ENCODE measurements at places on chromosomes 5 and 9.

DNA sequence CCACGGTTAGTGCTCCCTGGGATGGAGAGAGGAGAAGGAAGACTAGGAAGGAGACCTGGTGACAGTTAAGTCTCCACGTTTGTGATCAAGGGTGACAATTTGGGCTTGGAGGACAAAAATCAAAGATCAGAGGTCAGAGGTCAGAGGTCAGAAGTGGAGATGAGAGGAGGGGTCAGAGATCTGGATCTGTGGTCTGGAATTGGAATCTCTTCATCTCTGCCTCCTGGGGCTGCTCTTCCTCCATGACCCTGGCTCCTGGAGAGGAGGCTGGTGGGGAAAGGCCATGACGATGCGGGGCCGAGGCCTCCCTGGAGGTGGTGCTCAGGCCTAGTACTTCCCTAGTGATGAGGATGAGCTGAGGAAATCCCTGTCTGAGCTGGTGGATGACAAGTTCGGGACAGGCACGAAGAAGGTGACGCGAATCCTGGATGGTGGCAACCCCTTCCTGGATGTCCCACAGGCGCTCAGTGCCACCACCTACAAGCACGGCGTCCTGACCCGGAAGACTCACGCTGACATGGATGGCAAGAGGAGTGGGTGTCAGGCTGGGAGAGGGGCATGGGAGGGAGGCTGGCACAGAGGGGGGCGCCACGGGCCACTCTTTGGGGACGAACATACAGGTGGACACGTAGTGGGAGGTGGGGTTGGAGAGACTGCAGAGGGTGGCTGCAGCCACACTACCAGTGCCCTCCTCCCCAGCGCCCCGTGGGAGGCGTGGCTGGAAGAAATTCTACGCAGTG is 41.0 kb downstream of the PSD2 start:
- no peak for DNase-seq

GRCh38 chr9:131635285-131635684 is 90.0 kb downstream of the PRRT1B start:
- peak; percentile 94 for DNase-seq

GRCh38 chr5:84287951-84288350 is 96.7 kb downstream of the EDIL3 start:
- no peak for DNase-seq

DNA sequence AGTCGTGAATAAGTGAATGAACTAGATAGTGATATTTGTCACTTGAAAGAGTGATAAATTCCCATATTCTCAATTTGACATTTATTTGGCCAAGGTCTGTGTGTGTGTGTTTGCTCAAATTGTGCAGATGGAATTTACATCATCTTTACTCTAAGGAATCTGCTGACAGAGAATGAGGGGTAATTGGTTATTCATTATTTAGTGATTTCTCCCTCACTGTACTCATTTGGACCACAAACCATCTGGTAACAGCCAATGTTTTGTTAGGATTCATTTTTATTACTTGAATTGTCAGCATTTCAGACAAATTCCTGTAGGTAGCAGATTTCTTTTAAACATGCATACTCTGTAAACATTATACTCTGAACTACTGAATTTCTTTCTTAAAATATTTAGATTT is 15.6 kb downstream of the VCAN start:
- no peak for DNase-seq

DNA sequence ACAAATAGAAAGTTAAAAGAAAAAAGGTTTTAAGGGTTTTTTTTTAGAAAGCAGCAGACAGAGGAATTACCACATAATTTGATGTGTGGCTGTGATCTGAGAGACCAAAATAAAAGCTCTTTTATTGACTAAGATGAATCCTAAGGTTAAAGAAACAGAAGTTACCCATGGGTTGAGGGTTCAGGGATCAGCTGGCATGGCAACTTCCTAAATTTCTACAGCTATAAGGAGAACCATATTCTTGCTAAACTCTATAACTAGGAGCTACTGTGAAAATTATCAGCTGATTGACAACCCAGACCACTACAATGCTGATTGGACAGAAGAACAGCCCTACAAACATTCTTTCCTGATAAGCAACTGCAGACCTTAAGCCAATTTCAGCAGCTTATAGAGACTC is 40.2 kb downstream of the TMEM215 start:
- DNase-seq = no peak

DNA sequence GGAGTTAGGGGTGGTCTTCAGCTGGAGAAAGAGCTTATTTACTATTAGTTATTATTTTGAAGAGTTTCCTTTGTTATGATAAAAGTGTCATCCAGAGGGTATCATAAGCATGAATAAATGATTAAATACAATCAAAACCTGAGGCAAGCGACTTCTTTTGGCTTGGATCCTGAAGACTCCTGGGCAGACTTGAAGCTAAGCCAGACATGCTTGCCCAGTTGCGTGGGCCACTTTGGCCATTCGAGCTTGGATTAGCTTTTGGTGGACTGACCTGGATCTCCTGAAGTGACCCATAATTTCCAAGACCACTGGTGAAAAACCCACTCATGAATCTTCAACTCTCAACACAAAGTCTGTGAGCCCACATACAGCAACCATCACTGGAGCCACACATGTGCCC is 335.8 kb downstream of the NR2F1-AS1 start:
- DNase-seq = no peak

- peak; percentile 31 for DNase-seq
Observed at GRCh38 chr9:91664663-91665062, 241.0 kb upstream of the NFIL3 start.

- no peak for DNase-seq
Observed at GRCh38 chr5:135930029-135930948, 24.5 kb downstream of the LECT2 start.

- DNase-seq = peak; percentile 93
Observed at GRCh38 chr5:143402553-143403333, 743 bp downstream of the NR3C1 start.

DNA sequence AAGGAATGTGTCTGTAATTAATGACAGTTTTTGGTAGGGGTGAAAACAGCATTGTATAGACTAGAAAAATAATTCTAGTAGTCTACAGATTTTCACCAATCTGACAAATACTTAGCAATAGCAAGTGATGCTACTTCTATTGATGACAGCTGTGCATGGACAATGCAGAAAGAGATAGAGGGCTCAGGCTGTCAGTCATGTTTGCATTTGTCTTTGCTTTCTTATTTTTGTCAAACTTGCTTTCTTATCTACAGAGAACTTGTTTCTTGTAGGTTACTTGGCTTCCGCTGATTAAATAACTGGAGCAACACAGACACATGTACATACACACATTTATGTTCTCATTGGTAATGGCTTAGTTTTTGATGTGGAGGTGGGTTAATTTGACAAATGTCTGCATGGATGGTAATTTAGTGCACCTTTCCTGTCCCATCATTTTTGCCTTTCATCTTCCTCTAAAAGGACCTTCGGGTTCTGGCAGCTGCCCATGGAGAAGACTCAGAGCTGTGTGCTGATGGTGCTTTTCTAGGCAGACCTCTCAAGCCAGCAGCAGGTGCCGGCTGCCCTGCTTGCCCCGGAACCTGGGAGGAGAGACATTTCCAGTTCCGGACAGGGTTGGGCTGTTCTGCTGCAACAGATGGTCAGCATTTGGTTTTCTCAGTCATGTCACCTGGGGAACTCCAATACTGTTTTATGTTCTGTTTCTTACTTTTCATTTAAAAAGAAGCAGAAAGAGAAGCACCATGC is 28.8 kb downstream of the CAMK4 start:
- DNase-seq = no peak

- DNase-seq = no peak
Observed at GRCh38 chr5:152151113-152151512, 226.5 kb upstream of the GLRA1 start.

DNA sequence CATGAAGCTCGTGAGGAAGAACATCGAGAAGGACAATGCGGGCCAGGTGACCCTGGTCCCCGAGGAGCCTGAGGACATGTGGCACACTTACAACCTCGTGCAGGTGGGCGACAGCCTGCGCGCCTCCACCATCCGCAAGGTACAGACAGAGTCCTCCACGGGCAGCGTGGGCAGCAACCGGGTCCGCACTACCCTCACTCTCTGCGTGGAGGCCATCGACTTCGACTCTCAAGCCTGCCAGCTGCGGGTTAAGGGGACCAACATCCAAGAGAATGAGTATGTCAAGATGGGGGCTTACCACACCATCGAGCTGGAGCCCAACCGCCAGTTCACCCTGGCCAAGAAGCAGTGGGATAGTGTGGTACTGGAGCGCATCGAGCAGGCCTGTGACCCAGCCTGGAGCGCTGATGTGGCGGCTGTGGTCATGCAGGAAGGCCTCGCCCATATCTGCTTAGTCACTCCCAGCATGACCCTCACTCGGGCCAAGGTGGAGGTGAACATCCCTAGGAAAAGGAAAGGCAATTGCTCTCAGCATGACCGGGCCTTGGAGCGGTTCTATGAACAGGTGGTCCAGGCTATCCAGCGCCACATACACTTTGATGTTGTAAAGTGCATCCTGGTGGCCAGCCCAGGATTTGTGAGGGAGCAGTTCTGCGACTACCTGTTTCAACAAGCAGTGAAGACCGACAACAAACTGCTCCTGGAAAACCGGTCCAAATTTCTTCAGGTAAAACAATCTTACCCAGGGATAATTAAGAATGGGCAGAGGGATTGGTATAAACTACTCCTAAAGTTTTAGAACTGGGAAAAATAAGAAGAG is 12.9 kb downstream of the ITGA1 start:
- no peak for DNase-seq

- DNase-seq = no peak
Observed at GRCh38 chr9:21801683-21802417, 586 bp upstream of the MTAP start.

DNA sequence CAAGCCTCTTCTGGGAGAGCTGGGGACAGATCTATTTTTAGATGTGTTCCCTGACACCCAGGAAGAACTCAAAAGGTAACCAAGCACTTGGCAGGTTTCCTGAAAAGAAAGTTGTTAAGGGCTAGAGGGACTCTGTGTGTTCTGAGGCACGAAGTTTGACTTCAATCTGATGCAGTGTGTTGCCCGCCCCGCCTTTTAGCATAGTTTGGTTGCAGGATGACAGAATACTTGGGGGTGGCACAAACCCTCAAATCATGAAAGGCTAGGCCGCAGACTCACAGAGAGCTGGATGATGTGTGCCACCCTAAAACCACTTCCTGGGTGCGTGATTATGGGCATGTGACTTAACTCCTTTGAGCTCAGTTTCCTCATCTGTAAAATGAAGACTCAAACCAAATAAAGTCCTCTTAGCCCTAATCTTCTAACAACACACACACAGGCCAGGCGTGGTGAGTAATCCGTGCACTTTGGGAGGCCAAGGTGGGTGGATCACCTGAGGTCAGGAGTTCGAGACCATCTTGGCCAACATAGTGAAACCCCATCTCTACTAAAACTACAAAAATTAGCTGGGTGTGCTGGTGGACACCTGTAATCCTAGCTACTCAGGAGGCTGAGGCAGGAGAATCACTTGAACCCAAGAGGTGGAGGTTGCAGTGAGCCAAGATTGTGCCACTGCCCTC is 12.8 kb upstream of the NDFIP1 start:
- DNase-seq = no peak

- no peak for DNase-seq
Observed at GRCh38 chr9:89695441-89695891, 90.7 kb downstream of the GADD45G start.

DNA sequence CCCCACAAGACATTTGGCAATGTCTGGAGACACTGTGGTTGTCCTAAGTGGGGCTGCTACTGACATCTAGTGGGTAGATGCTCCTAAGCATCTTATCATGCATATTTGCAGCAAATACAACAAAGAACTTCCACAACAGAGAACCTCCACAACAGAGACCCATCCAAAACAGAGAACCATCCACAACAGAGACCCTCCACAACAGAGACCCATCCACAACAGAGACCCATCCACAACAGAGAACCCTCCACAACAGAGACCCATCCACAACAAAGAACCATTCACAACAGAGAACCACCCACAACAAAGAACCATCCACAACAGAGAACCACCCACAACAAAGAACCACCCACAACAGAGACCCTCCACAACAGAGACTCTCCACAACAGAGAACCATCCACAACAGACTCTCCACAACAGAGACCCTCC is 32.8 kb downstream of the ARPC5L start:
- DNase-seq = no peak

- DNase-seq = no peak
Observed at GRCh38 chr9:137096785-137097546, 10.2 kb downstream of the MAN1B1 start.

GRCh38 chr5:159416438-159416837 is 86.2 kb upstream of the IL12B start:
- no peak for DNase-seq

- DNase-seq = no peak
Observed at GRCh38 chr5:16886793-16887345, 49.2 kb downstream of the MYO10 start.

- no peak for DNase-seq
Observed at GRCh38 chr5:145697251-145697990, 137.7 kb downstream of the PRELID2 start.

DNA sequence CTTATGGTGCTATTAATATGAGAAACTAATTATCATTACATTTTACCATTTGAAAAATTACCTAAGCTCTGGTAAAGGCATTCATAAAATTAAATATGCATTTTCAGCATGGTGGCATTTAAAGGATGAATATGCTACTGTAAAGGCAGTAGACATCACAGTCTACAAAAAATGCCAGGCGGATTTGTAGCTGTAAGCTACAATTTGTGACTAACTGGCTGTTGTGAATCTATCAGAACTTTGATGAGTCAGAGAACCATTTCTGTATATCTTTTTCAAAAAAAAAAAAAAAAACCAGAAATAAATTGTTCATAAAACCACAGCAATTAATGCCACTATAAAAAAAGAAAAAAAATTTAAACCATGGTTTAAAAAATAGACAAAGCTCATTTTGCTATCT is 186.3 kb downstream of the NFIB start:
- DNase-seq = no peak

- no peak for DNase-seq
Observed at GRCh38 chr5:80967500-80968181, 7.5 kb downstream of the RASGRF2 start.

- DNase-seq = no peak
Observed at GRCh38 chr5:126656401-126657007, 55.8 kb downstream of the PHAX start.
